ENCODE measurements at places on chromosomes 6 and 20. TPM values are rescaled to one million over a fixed set of nuclear protein-coding genes. Genes with fewer than 3 reads are reported as not detected.

GRCh38 chr6:137914530-137915193 is 47.6 kb downstream of the TNFAIP3 start:
- no peak for DNase-seq
- H3K36me3 ChIP-seq, result peaks cover 4% of the 10 kb centered on the region
- no peak overlapping the region for H3K27ac ChIP-seq

- H3K4me1 ChIP-seq, result peaks cover 28% of the 10 kb centered on the region
- no peaks in the 10 kb centered on the region for H3K27me3 ChIP-seq
- H3K36me3 ChIP-seq, result peaks cover 2% of the 10 kb centered on the region
Observed at GRCh38 chr6:15881150-15881549, 218.3 kb upstream of the DTNBP1 start.

Gene RANBP9
- total RNA-seq, result 52.6 TPM

GRCh38 chr6:151629791-151630190 is 136.0 kb downstream of the CCDC170 start:
- peaks cover 2% of the 10 kb centered on the region for H3K27me3 ChIP-seq
- no peak overlapping the region for H3K27ac ChIP-seq
- H3K4me1 ChIP-seq, result peaks cover 12% of the 10 kb centered on the region

DNA sequence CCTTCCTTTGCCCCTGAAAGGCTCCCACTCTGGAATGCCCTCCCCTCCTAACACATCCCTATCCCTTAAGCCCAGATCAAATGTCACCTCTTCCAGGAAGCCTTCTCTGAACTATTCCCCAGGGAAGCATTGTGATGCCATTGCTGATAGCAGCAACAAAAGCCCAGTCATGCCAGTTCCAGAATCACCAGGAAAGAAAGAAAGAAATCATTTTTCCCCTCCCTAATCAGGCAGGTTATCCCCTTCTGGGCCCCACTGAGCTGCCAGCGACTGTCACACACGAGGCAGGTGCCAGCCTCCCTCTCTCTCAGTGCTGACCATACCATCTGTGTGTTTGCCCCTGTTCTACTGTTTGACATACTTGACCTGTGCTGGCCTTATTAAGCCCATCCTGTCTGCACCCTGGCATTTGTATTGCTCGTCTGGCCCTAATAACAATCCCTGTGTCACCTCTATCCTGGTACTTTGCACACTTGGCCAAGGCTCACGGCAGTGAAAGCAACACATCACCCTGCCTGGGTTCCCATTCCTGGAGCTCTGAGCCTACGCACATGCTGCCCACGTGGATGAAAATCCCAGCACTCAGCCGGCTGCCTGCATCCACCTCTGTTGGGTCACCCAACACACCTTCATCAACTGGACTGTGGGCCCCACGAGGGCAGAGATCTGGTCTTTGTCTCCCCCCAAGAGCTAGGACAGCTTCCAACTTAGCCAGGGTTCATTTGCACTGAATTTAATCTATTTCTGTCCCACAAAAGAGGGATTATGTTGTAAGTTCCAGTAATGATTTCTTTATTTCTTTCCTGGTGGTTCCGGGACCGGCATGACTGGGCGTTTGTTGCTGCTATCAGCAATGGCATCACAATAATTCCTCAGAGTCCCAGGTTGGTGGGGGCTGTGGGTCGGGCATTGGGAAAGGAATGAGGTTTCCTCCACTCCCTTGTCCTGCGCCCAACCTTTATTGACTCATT is 5.3 kb upstream of the BPIFB1 start:
- no peak overlapping the region for H3K4me3 ChIP-seq
- peaks cover 6% of the 10 kb centered on the region for H3K27me3 ChIP-seq
- no peak overlapping the region for H3K27ac ChIP-seq
- DNase-seq, result no peak

- no peak overlapping the region for H3K27ac ChIP-seq
- H3K36me3 ChIP-seq, result no peaks in the 10 kb centered on the region
- no peak overlapping the region for H3K4me3 ChIP-seq
- no peak for DNase-seq
- no peaks in the 10 kb centered on the region for H3K4me1 ChIP-seq
Observed at GRCh38 chr6:17169291-17169690, 67.4 kb downstream of the STMND1 start.

- no peak overlapping the region for H3K4me3 ChIP-seq
- no peak overlapping the region for H3K27ac ChIP-seq
- no peaks in the 10 kb centered on the region for H3K36me3 ChIP-seq
- H3K4me1 ChIP-seq, result no peaks in the 10 kb centered on the region
Observed at GRCh38 chr6:80767808-80768207, 661.3 kb downstream of the BCKDHB start.

- peaks cover 4% of the 10 kb centered on the region for H3K27me3 ChIP-seq
- peak; percentile 88 for DNase-seq
- no peaks in the 10 kb centered on the region for H3K4me1 ChIP-seq
- no peak overlapping the region for H3K27ac ChIP-seq
- no peaks in the 10 kb centered on the region for H3K36me3 ChIP-seq
Observed at GRCh38 chr20:38692436-38693411, 31.6 kb upstream of the SLC32A1 start.

GRCh38 chr6:16104624-16105433 is 24.1 kb upstream of the MYLIP start:
- H3K27ac ChIP-seq, result no peak overlapping the region
- H3K27me3 ChIP-seq, result no peaks in the 10 kb centered on the region
- no peaks in the 10 kb centered on the region for H3K36me3 ChIP-seq
- H3K4me1 ChIP-seq, result no peaks in the 10 kb centered on the region
- DNase-seq, result no peak
- H3K4me3 ChIP-seq, result no peak overlapping the region

- H3K36me3 ChIP-seq, result no peaks in the 10 kb centered on the region
- H3K27ac ChIP-seq, result no peak overlapping the region
- H3K4me1 ChIP-seq, result no peaks in the 10 kb centered on the region
- DNase-seq, result no peak
- H3K4me3 ChIP-seq, result no peak overlapping the region
Observed at GRCh38 chr6:148309301-148309700, 33.3 kb upstream of the SASH1 start.

DNA sequence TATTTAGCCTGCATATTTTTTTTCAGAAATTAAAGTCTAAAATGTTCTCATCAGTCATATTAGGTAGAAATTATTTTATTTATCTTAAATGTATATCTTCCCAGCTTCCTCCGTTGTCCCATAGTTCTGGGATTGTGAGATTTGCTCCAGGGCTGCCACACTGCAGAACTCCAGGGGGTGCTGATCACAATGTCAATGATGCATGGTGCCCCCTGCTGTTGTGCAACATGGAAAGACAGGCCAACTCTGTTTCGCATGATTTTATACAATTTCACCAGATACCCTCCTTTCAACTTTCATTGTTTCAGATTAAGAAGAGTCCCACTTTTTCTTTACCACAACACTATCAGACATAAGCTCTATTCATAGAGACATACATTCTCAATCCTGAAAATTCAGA is 35.9 kb downstream of the ID4 start:
- no peak for DNase-seq
- no peaks in the 10 kb centered on the region for H3K27me3 ChIP-seq
- H3K27ac ChIP-seq, result no peak overlapping the region
- H3K4me1 ChIP-seq, result no peaks in the 10 kb centered on the region
- no peaks in the 10 kb centered on the region for H3K36me3 ChIP-seq

- peaks cover 5% of the 10 kb centered on the region for H3K4me1 ChIP-seq
- H3K4me3 ChIP-seq, result no peak overlapping the region
- no peaks in the 10 kb centered on the region for H3K36me3 ChIP-seq
- no peak overlapping the region for H3K27ac ChIP-seq
Observed at GRCh38 chr20:63029358-63030121, 22.8 kb upstream of the BHLHE23 start.

DNA sequence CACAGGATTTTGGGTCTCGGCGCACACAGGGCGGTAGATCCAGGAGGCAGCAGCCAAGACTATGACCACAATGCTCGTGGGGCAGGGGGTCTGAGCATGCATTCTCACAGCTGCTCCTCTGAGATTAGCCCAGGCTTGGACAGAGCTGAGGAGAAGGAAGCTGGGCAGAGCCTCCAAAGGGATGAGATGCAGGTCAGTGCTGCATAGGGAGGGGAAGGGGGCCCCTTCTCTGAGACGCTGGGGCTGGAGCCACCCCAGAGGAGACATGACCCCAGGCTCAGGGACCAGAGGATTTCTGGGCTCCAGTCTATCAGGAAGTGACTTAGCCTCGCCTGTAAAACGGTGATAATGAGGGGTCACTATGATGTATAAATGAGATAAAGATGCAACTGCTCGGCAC is 93.9 kb downstream of the BFSP1 start:
- H3K4me1 ChIP-seq, result peaks cover 4% of the 10 kb centered on the region
- no peak for DNase-seq
- H3K36me3 ChIP-seq, result no peaks in the 10 kb centered on the region
- peaks cover 9% of the 10 kb centered on the region for H3K27me3 ChIP-seq
- H3K27ac ChIP-seq, result no peak overlapping the region
- no peak overlapping the region for H3K4me3 ChIP-seq

Gene NKX2-2
- not detected for total RNA-seq

DNA sequence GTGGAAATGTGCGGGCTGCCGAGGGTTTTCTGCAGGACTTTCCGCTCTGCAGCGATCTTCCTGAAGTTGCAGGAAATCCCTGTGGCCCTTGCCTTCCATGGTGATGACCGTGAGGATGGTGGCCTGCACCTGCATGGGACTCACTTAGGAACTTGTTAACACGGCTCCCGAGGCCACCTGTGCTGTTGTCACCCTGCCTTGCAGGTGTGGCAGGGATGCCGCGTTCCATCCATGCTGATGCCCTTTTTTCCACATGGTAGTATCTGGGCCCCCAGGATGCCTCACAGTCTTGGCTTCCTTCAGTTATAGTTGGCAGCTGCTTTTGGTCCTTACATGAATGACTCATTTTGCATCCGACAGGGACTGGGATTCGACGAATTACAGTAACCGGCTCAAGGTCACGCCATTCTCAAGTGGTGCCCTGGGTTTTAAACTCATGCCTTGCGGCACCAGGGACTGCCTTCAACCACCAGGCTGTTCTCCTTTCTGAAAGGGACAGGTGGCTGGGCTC is 37.2 kb downstream of the SYNJ2 start:
- peaks cover 20% of the 10 kb centered on the region for H3K36me3 ChIP-seq
- H3K27ac ChIP-seq, result no peak overlapping the region
- peaks cover 21% of the 10 kb centered on the region for H3K4me1 ChIP-seq
- H3K4me3 ChIP-seq, result no peak overlapping the region
